Ammon's horn (tissue), 1 donor: ENCODE measurements at places on chromosomes 7 and 10.

DNA sequence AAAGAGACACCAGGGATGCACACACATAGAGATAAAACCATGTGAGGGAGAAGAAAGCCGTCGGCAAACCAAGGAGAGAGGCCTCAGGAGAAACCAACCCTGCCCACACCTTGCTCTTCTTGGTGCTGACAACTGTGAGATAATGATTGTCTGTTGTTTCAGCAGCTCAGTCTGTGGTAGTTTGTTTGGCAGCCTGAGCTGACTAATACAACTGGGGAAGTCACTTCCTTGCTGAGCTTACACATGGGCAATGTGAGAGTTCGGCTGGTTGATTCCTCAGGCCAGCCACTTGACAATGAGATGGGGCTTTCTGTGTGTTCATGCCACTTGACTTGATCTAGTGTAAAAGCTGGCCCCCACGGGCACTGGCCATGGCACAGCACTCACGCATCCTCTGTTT lies 271.8 kb downstream of the ABCA13 start:
- no peak for DNase-seq

GRCh38 chr7:147096629-147097028 lies 980.0 kb downstream of the CNTNAP2 start:
- DNase-seq = no peak

DNA sequence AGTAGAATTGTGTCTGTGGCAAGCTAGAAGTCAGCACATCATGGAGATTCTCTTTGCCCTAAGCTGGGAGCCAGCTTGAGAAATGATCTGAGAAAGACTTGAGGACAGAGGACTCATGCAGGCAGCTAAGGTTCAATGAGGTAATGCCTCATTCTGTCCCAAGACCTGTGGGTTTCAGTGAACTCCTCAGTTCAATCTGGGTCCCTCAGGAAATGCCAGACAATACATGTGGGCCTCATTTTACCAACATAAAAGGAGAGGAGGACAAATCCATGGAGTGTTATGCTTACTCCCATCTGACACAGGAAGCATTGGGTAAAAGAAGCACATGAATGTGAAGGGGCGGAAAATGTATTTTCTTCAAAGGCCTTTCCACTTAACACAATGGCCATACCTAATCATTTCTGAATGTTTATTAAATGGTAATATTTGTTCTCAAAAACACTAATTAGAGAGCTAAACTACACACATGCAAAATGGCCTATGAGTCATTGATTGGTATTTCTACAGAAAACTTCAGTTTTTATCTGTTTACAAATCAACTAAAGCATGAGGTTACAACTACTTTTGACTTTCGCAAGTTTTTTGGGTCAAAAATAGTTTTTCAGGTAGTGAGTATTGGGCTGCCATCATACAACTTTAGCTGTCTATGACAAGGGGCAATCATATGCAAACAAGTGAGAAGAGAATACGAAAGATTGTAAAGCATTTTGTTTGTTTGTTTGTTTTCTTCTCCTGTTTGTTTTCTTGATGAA lies 205.3 kb downstream of the CHRM2 start:
- DNase-seq = no peak

DNA sequence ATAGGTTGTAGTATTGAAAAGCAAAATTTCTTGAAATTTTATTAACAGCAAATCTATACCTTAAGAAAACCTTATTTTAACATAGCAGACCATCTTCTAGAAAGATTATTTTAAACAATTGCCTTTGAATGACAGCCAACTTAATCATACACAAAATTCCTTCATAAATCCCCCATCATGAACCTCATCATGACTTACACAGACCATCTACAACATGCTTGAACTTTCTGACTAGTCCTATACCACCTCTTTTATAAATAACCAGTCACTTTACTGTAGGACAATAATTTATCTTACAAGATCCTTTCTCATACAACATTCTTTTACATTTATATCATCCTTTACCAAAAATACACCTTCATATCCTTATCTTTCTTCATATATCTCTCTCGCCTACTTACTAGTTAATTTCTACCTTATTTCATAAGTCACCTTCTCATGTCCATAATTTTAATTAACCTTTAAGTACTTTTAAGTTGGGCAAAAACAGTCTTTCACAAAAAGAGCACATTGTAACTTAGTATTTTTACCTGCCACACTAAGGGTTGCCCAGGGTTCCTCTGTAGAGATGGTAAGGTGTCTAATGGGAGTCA lies 16.6 kb upstream of the PTN start:
- DNase-seq = no peak

- no peak for DNase-seq
Measured at GRCh38 chr7:106794276-106795083, 70.6 kb upstream of the PIK3CG start.
